MCF 10A (cell line): ENCODE measurements at places on chromosomes 2 and 18. TPM values are rescaled to one million over a fixed set of nuclear protein-coding genes. Genes with fewer than 3 reads are reported as not detected.

GRCh38 chr2:231364961-231365810 is 30.3 kb upstream of the B3GNT7 start:
- peak; percentile 74 for DNase-seq

The ASIC4 gene
- total RNA-seq: 0.17 TPM in 1 of 2 replicates, not detected in the other

The SERPINB5 gene
- total RNA-seq: 254 and 330 TPM in 2 replicates

GRCh38 chr2:128388499-128388941 is 69.9 kb upstream of the HS6ST1 start:
- DNase-seq: no peak

- DNase-seq: no peak
These were observed 31.8 kb upstream of the DLX1 start for GRCh38 chr2:172053486-172053885.

DNA sequence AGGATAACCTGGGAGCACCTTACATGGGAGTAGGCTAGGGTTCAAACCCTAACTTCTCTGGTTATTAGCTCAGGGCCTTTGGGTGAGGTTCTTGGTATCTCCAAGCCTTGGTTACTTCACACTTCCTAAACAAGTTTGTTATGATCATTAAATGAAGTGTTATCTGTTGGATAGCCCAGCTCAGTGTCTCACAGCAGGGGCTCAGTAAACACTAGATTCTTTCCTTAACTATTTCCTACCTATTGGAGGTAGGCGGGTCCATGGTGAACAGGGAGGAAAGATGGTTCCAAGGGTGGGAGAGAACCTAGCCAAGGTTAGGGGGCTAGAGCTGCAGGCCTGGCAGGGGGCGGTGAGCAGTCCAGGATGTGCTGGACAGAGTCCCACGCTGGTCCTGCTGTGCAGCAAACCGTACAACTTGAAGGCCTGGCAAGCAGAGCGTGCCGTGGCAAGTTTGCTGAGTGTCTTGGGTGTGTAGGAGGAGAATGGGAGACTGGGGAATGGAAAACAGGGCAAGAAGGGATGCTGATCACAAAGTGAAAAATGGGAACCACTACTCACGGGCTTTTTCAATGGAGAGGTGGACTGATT is 259.1 kb downstream of the PRKCE start:
- peak; percentile 38 for DNase-seq

DNA sequence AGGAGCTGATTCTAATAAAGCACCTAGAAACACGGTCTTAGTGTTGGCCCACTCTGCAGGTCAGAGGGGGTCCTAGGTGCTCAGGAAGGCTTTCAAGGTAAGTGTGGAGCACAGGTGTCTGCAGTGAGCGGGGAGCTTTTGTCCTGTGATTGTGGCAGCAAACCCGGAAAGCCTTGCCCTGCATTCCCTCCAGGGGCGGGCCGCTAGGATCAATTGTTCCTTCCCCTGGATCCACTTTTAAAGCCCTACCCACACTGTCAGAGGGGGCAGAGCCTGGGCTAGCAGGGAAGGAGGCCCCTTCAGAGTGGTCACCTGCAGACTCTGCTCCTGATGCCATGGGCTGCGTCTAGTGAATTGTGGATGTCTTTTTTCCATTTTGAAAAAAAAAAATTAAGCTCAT is 176.0 kb downstream of the CTIF start:
- DNase-seq: no peak

The COX7A2L gene
- 190 and 249 TPM in 2 replicates for total RNA-seq
